ENCODE measurements at places on chromosomes 1 and 21. TPM values are rescaled to one million over a fixed set of nuclear protein-coding genes. Genes with fewer than 3 reads are reported as not detected.

Gene TMEM52
- total RNA-seq = 0.32 TPM

Gene CREG1
- 48.6 TPM for total RNA-seq

Gene AADACL4
- not detected for total RNA-seq

Gene PALMD
- 0.59 TPM for total RNA-seq

Gene MRAP
- total RNA-seq = not detected

Gene SEC16B
- total RNA-seq = 3.6 TPM

Gene NMNAT2
- total RNA-seq = 11.3 TPM

Gene HSPB7
- total RNA-seq = 5.9 TPM

Gene FMOD
- 48.1 TPM for total RNA-seq

Gene ZMYND12
- 0.30 TPM for total RNA-seq

Gene OR6K3
- not detected for total RNA-seq

Measured in smooth muscle cell of the umbilical artery (primary cell).